Activated naive CD4-positive, alpha-beta T cell (primary cell): ENCODE measurements at places on chromosomes 5 and 9.

GRCh38 chr9:4117835-4118610, 181.8 kb downstream of the GLIS3 start:
- DNase-seq, result peak; percentile 33

GRCh38 chr9:72509635-72510034, 11.8 kb upstream of the TMC1 start:
- DNase-seq, result no peak

GRCh38 chr9:129007035-129007765, 20.9 kb downstream of the SH3GLB2 start:
- no peak for DNase-seq

DNA sequence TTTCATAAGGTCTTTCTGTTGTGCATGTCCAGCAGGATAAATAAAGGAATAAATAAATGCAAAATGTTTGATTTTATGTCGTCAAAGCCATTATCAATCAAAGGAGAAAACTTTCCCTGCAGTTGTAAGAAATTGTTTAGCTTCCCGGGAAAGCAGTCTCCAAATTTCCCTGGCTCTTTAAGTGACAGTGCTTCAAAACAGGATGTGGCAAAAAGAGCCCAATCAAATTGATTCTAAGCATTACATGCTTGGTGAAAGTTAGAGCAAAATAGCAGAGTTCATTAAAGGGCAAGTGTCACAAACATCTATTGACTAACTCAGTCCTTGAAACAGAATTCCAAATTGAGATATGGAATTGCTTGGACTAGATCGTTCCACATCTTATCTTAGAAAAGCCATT, 704.1 kb downstream of the PRELID2 start:
- DNase-seq, result no peak

- DNase-seq, result no peak
Observed at GRCh38 chr9:36128349-36128748, 8.2 kb upstream of the GLIPR2 start.

GRCh38 chr5:7894439-7894838, 25.5 kb downstream of the MTRR start:
- no peak for DNase-seq

GRCh38 chr5:1028481-1029281, 20.1 kb downstream of the NKD2 start:
- DNase-seq, result no peak

DNA sequence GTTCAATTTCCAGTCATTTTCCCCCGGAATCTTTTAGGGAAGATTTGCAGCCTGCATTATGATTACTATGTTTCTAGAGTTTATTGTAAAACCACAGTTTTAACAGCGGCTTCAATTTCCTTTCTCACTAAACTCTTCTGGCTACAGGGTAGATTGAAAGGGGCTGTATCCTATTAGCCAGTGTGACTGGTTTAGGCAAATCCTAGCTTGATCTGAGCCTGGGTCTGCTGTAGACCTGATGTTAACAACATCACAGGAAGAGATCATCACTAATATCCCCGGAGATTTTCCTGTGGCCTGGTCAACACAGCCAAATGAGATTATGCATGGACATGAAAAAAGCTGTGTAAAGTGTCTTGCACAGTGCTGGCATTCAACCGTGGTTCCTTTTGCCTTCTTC, 33.4 kb downstream of the STOM start:
- DNase-seq, result no peak

DNA sequence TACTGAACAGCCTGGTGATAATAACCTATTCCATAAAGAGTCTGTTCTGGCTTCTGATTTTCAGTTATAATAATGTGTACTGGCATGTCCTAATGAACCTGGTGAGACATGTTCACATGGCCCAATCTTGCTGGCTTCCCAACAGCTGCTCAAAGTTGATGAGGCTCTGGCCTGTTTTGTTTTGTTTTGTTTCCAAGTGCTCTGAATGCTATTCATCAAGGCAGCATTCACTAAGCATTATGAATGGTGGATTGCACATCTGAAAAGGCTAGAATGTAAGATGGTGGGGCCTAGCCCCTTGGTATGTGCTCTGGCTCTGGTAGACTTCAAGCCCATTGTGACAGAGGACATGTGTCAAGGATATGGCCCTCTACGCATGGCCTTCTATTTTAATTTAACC, 388.5 kb downstream of the PSAT1 start:
- no peak for DNase-seq

DNA sequence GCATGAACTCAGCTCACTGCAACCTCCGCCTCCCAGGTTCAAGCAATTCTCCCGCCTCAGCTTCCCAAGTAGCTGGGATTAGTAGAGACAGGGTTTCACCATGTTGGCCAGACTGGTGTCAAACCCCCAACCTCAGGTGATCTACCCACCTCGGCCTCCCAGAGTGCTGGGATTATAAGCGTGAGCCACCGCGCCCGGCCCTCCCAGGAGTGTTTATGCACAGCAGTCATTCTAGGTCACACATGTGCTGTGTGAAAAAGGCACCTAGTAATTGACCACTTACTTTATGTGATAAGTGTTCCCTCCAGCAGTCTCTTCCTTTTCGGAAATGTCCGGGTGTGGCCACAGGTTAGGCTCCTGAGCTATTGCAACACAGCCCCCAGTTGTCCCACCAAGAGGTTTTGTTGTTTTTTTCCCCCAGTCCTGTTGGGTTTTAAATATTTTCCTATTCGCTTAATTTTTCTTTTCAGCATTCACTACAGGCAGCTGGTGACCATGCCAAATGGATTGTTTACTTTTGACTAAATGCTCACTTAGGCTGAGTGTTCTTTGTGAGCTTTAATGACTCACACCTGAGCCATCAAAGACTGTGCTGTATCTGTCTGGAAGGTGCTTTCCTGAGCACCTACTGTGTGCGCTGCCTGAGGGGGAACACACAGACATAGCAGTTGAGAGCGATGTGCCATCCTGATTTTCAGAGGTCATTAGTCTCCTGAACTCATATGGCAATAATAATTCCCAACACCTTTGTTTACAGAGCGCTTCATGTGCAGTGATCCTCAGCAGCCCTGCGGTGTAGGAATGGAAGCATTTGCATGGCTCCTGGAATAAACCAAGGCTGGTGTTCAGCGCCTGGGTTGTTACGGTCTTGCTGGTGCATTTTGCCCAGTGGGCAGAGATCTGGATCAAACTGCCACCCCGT, 94.3 kb downstream of the MVB12B start:
- no peak for DNase-seq

DNA sequence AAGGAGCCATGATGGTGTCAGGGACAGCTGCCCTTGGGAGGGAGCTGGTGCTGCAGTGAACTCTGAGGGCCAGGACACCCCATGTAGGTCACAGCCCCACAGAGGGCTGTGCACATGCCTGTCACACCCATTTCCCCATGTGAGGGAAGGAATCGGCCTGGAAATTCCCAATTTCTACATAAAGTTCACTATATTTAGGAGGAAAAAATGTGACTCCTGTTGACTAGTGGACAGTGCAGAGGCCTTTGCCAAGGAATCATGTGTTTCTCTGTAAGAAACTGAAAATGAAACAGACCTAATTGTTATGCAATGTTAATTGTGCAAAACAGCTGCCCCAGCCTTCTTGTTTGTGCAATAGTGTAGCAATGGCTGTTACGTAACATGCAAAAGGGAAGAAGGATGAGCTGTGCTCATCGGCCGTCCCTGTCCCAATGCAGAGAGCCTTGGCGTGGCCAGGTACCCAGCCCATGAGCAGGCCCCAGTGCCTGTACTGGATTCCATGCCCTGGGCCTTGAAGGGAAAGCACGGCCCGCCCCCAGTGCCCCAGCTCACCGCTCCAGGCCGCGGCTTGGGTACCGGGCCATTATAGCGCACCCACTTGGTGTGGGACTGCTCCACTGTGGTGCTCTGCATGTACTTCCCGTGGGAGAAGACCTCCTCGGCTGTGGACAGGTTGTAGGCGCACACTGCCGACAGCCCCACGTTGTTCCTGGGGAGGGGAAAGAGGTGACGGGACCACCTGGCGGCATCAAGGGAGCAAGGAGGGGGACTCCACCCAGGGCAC, 70.0 kb downstream of the SECISBP2 start:
- no peak for DNase-seq

- no peak for DNase-seq
Observed at GRCh38 chr9:130336027-130336610, 70.6 kb downstream of the HMCN2 start.

GRCh38 chr5:133371371-133372155, 240.8 kb downstream of the FSTL4 start:
- DNase-seq, result no peak

- DNase-seq, result no peak
Observed at GRCh38 chr9:111502506-111502905, 18.3 kb upstream of the ECPAS start.

- no peak for DNase-seq
Observed at GRCh38 chr5:168249923-168250322, 41.5 kb upstream of the WWC1 start.

DNA sequence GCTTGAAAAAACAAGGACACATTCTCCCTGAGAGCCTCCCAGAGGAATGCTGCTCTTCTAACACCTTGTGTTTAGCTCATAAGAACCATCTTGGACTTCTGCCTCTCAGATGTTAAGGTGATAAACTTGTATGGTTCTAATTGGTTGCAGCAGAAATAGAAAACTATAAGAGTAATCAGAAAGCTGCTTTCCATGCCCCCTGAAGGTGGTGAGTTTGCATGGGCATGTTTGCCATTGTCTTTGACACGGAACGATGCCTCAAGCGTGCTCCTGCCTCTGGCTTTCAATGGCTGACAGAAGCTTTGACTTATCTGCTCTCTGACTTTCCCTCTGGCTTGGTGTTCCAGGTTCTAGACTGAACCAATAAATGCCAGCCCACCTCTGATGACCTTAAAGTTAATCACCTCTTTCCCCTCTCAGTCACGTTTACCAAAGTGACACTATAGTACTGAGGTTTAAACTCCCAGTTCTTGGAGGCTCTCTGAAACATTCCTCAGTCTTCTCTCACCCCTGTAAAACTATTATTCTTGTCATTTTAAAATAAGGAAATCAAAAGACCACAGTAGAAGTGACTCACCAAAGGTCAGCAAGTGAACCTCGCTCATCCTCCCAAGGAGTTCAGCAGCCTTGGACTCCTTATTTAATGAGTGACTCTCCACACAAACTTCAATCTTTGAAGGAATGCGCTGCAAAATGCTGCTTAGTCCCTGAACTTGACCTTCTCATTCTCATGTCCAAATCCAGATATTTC, 103.6 kb downstream of the PIK3R1 start:
- no peak for DNase-seq

DNA sequence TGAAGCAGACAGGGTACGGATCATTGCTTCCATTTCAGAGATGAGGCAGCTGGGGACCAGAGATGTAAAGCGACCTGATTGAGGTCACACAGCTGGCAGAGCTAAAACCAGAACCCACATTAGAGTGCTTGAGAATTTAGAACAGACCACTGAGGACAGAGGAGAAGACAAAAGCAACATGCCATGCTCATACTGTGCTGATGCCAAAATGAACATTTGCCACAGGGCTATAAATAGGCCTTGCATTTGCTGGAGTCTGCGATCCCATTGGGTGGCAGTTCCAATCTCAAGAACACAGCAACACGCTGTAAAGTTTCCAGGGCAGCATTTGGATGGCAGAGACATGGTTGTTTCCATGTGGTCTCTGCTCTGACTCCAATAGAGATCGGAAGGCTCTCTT, 222.4 kb upstream of the TBC1D2 start:
- DNase-seq, result no peak

DNA sequence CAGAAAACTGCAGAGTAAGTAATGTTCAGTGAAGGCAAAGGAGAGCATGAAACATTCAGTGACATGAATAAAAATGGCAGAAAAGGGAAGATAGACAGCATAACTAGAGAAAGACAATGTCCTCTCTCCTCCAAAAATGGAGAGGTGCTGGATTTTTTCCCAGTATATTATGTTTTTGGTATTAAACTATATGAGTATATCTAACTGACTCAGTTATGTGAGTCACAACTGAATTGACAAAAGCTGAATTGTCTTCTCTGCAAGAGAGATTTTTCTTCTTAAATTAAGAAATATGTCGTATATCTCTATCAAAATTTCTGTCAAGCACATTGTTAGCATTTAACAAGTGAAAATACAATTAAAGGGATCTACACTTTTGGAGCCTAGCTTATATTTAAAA, 375.1 kb downstream of the CHSY3 start:
- DNase-seq, result no peak

DNA sequence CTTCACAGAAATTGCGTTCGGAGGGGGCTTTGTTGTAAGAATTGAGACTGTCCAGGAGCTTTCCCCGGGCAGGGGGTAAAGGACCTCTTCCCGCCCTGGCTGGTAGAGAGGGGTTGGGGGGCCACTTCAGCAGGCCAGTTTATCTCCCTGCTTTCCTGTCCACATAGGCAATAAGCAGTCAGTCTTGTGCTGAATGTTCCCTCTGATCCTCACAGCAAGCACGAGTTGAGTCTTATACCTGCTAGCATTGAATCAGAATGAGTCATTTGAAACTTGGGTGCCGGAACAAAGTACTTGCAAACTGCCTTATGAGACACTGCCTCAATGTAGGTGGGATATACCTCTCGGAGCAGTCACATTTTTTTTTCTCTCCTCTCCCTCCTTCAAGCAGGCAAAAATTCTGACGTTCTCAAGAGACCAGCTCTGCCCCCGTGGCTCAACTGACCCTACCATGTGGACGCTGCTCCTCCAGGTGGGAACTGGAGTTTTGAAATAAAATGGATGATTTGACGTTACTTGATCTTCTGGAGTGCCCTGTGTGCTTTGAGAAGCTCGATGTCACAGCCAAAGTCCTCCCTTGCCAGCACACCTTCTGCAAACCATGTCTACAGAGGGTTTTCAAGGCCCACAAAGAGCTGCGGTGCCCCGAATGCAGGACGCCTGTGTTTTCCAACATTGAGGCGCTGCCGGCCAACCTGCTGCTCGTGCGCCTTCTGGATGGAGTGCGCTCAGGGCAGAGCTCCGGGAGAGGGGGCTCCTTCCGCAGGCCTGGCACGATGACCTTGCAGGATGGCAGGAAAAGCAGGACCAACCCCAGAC, 1.3 kb downstream of the SH3RF2 start:
- no peak for DNase-seq

GRCh38 chr9:71920456-71921189, 9.2 kb downstream of the C9orf85 start:
- no peak for DNase-seq

DNA sequence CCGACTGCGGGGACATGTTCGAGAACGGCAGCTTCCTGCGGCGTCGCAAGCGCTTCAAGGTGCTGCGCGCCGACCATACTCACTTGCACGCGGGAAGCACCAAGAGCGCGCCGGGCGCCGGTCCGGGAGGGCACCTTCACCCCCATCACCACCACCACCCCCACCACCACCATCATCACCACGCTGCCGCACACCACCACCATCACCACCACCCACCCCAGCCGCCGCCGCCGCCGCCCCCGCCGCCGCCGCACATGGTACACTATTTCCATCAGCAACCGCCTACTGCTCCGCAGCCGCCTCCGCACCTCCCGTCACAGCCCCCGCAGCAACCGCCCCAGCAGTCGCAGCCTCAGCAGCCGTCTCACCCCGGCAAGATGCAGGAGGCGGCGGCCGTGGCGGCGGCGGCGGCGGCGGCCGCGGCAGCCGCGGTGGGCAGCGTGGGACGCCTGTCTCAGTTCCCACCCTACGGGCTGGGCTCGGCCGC, 514 bp downstream of the FOXB2 start:
- no peak for DNase-seq
